Immature natural killer cell (primary cell): ENCODE measurements at places on chromosomes 7 and 10.

- DNase-seq = no peak
- no peaks in the 10 kb centered on the region for H3K4me1 ChIP-seq
- no peak overlapping the region for H3K4me3 ChIP-seq
- H3K27me3 ChIP-seq = peaks cover 2% of the 10 kb centered on the region
- H3K36me3 ChIP-seq = no peaks in the 10 kb centered on the region
- no peak overlapping the region for H3K27ac ChIP-seq
Observed at GRCh38 chr7:31640381-31640780, 46.6 kb upstream of the PPP1R17 start.

DNA sequence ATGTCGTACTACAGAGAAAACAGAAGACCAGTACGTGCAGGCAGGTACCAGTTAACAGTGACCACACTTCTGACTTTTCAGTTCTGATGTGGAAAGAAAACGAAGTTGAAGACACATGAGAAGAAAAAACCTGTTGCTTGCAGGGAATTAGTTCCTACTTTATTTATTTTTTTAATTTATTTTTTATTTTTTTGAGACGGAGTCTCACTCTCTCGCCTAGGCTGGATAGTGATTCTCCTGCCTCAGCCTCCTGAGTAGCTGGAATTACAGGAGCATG is 73.8 kb upstream of the ATP6V0A4 start:
- H3K27me3 ChIP-seq = peaks cover 3% of the 10 kb centered on the region
- DNase-seq = no peak
- H3K4me3 ChIP-seq = no peak overlapping the region
- H3K27ac ChIP-seq = no peak overlapping the region
- H3K36me3 ChIP-seq = peaks cover 4% of the 10 kb centered on the region
- peaks cover 15% of the 10 kb centered on the region for H3K4me1 ChIP-seq

GRCh38 chr10:13376297-13376696 is 28.2 kb upstream of the SEPHS1 start:
- no peak overlapping the region for H3K4me3 ChIP-seq
- H3K4me1 ChIP-seq = no peaks in the 10 kb centered on the region
- peaks cover 14% of the 10 kb centered on the region for H3K27me3 ChIP-seq
- DNase-seq = no peak
- no peaks in the 10 kb centered on the region for H3K36me3 ChIP-seq
- no peak overlapping the region for H3K27ac ChIP-seq

DNA sequence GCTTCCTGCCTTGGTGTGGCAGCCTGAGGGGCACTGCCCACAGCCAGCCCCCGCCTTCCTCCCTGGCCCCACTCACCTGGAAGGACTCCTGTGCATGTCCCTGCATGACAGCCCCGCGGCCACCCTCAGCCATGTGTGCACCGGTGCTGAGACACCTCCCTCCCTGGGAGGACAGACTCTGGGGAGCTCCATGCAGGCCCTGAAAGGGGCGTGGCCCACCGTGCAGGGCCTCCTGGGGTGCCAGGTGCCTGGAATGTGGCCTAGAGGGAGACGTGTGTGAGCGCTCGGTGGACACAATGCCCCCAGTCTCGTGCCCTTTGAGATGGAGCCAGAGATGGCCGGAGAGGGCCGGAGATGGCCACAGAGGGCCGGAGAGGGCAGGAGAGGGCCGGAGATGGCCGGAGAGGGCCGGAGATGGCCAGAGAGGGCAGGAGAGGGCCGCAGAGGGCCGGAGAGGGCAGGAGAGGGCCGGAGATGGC is 59.1 kb upstream of the PPP2R2D start:
- DNase-seq = no peak
- no peak overlapping the region for H3K4me3 ChIP-seq
- no peaks in the 10 kb centered on the region for H3K27me3 ChIP-seq
- no peak overlapping the region for H3K27ac ChIP-seq

GRCh38 chr7:106047184-106047583 is 64.9 kb downstream of the SYPL1 start:
- H3K27ac ChIP-seq = no peak overlapping the region
- no peaks in the 10 kb centered on the region for H3K4me1 ChIP-seq
- DNase-seq = no peak
- no peaks in the 10 kb centered on the region for H3K36me3 ChIP-seq
- H3K4me3 ChIP-seq = no peak overlapping the region
- no peaks in the 10 kb centered on the region for H3K27me3 ChIP-seq

GRCh38 chr7:79453266-79453557 is 255 bp downstream of the MAGI2 start:
- H3K4me1 ChIP-seq = no peaks in the 10 kb centered on the region
- DNase-seq = no peak
- peaks cover 4% of the 10 kb centered on the region for H3K36me3 ChIP-seq
- no peak overlapping the region for H3K27ac ChIP-seq
- H3K4me3 ChIP-seq = no peak overlapping the region
- peaks cover 2% of the 10 kb centered on the region for H3K27me3 ChIP-seq

DNA sequence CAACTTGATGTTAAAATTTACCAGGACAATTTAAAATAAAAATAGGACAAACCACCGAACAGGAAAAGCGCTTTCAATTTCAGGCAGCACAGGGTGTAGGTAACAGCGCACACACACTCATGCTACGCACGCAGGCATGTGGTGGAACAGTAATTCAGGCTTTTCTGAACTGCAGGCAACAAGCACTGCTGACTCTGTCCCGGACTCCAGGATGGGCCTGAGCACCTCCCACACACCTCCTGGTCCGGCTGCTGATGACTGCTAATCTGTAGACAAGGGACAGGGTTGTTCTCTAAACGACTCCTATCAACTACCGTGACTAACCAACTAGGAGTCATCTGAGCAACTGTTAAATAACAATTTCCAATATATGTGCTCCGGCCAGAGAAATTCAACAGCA is 192.6 kb upstream of the FRMD4A start:
- H3K4me3 ChIP-seq = peak overlapping the region; percentile 15
- peak overlapping the region; percentile 42 for H3K27ac ChIP-seq
- H3K36me3 ChIP-seq = peaks cover 11% of the 10 kb centered on the region
- peaks cover 2% of the 10 kb centered on the region for H3K27me3 ChIP-seq
- peaks cover 59% of the 10 kb centered on the region for H3K4me1 ChIP-seq
